Activated T-helper 1 cell treated with anti-CD3 and anti-CD28 coated beads, Interleukin-12 subunit alpha, Interleukin-12 subunit beta, Interleukin-2, Interleukin-4 antibody, amounts not matched to agents 30 ng/mL and 10 ng/mL and 1 ng/mL, durations not matched to agents 14 hours and 24 hours and 36 hours (primary cell): ENCODE measurements at places on chromosomes 11 and 22.

DNA sequence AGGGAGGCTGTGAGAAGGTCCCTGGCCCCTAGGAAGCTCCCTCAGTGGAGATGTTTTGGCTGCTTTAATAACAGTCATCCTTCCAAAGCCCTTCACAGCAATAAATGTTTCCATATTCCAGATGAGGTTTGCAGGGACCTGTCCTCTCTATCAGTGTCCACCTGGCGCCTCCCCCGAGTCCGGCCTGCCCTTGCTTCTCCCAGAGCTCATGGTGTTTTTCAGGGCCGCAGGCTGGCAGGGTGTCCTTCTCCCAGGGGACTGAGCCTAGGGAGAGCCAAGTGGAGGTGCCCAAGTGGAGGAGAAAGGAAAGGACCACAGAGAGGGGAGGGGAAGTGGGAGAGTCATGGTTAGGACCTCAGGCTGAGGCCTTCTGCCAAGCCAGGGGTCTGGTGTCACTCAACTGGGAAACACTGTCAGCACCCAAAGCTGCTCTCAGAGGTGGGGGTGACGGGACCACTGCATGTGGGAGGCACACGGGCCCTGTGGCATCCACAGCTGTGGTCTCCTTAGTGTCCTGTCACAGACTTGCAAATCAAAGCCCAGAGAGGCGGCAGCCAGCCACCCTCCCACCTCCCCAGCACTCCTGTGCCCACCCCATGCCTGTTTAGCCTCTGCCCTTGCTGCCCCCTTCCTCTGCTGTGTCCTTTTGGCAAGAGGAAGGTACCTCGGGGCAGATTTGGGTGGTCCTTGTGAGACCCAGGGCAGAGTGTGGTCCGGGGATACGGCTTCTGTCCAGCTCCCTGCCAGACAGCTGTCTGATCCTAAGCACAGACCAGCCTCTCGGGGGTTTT is 6.4 kb downstream of the DERL3 start:
- no peak for DNase-seq

DNA sequence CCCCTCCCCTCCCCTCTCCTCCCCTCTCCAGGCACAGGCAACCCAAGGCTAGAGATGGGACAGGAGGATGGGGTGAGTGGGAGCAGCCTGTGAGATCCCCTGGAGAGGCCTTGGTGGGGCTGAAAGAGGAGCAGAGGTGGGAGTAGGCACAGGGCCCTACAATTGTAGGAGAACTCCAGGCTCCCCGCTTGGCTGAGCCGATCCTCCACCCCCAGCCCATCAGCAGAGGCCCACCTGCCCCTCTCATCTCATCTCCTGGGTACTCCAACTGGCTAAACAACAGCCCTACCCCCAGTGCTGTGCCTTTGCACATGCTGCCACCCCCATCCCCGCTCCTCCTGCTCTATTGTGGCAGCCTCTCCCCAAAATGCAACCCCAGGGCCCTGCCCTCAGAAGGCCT is 52.0 kb upstream of the A4GALT start:
- DNase-seq: no peak

GRCh38 chr11:100930185-100930778 is 199.3 kb downstream of the PGR start:
- DNase-seq: no peak

DNA sequence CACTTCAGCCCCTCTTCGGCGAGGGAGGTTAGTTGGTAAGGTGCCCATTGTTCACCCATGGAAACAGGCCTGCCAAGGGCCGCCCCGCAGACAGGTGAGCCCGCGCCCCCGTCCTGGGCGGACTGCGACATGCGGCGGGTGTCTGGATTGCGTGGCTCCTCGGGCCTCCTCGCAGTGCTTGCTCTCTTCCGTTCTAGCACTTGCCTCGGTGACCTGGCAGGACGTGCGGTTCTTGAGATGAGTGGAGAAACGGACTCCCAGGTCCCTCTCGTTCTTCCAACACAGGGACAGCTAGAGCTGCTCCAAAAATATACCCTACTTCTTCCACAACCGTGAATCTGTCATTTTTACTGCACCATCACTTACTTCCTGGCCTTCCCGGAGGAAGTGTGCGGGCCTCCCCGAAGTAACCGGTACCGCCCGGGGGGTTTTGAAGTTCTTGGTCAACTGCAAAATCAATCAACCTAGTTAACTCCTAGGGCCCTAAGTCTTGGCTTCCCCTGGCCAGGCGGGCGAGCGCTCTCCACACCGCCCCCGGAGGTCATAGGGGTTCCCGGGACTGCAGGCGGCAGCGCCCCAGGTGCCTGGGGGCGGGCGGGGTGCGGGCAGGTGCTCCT is 745 bp upstream of the ZBTB44 start:
- DNase-seq: peak; percentile 41

DNA sequence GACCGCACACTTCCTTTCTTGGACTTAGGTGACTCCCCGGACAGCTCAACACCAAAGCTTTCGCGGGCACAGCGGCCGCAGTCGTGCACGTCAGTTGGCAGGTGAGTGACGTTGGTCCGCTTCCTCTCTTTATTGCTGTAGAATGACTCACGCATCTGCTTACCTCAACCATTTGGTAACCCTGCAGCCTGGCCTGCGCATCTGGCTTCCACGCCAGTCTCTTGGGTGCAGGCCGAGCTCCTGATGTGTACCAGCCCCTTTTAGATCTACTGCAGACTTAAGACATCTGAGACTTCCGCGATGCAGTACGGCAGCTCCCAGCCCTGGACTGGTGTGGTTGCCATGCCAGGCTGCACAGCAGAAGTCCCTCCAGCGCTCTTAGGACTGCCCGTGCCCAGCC is 12.4 kb upstream of the TRMU start:
- no peak for DNase-seq

DNA sequence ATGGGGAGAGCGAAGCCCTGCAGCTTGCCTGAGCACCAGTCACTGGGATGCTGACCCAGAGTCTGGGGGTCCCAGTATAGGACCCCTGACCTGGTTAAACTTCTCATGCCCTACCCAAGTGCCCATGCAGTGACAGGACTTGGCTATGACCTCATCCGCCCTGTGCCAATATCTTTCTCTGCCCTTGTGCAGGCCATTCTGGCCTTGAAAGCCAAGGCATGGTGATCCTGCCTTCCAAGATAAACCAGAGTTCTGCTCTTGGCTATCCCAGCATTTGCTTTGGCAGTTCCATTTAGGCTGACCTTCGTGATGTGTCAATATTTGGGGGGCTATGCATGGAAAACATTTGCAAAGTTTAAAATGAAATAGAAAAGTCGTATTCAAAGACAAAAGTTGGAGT is 240.8 kb upstream of the MPPED2 start:
- DNase-seq: no peak

- DNase-seq: no peak
Measured at GRCh38 chr22:20995329-20996030, 6.4 kb downstream of the THAP7 start.

DNA sequence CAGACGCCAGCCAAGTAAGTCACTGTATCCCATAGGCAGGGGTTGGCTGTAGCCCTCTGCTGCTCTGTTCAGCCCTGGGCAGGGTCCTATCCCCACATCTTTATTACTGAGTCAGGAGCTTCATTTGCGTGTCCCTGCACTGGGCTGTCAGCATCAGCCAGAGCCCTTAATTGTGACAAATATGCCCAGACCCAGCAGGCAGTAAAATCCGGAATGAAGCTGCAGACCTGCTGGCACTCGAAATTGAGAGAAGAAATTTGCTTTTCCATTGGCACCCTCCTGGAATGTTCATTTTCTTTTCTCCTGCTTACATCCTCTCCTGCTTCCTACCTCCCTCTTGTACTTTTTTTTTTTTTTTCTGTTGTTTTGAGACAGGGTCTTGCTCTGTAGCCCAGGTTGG is 43.8 kb downstream of the CEP164 start:
- DNase-seq: no peak

GRCh38 chr11:29527391-29527936 is 489.4 kb downstream of the KCNA4 start:
- no peak for DNase-seq
